ENCODE measurements at places on chromosomes 3 and 15.
A peak's percentile ranks its signal among the peaks of the same experiment; 100 is the strongest.

- DNase-seq, result no peak
Observed at GRCh38 chr15:93362821-93363220, 273.8 kb upstream of the RGMA start.

DNA sequence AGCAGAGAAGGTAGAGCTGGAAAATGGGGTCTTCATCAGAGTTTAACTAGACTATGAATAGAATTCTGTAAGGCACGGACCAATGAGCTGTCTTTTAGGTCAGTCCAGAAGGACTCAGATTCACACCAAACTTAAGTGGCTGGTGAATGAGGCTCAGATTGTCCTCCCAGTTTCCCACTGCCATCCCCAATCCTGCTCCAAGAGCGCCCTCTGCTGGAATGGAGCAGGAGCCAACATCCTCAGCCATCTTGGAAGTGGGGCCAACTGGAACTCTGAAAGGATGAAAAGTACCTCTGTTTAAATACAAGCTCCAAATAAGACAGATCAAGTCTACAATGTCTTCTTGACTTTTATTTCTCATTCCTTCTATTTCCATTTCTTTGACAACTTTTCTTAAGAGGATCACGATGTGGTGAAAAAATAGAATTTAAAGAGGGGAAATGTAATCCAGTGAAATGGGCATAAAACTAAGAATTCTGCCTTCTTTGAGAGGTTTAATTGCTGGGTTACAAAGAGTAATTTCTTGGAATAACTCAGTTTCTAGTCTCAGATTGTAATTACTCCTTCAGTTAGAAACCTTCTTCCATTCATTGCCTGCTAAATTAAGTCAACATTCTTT is 217.1 kb upstream of the TPRG1 start:
- DNase-seq, result peak; percentile 87

DNA sequence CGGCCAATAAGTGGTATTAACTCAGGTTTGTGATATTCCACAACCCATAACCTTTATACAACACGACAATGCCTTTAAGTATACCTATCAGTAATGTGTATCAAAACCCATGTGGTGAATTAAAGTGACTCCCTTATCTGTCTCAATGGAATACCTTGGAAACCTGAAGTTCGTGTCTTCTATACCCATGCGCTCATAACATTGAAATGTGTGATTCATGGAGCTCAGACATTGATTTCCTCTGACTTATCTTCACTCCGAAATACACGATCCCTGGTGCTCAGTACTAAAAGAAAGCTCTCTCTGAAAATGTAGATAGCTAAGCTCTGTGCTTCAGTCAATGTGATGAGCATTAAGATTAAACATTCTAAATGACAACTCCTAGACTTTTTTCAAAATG is 140.3 kb downstream of the TBC1D5 start:
- no peak for DNase-seq

DNA sequence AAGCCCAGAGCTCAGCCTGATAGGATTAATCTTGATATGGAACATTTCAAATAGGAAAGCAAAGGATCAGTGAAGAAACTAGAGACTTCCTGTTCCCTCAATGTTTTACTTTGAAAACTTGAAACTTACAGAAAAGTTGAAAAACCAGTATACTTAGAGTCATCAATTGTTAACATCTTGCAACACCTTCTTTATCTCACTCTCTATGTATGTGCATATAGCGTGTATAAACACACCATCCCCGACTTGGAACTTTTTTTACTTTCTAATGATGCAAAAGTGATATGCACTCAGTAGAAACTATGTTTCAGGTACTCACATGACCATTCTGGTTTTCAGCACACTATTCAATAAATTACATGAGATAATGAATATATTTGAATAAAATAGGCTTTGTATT is 60.5 kb downstream of the SEC22A start:
- no peak for DNase-seq

GRCh38 chr3:43632269-43632733 is 10.5 kb upstream of the ANO10 start:
- DNase-seq, result no peak

All from activated CD4-positive, alpha-beta T cell treated with anti-CD3 and anti-CD28 coated beads, Interleukin-2, amount 50 U/mL, for 24 hours (primary cell).